ENCODE measurements at places on chromosomes 3 and 15.

DNA sequence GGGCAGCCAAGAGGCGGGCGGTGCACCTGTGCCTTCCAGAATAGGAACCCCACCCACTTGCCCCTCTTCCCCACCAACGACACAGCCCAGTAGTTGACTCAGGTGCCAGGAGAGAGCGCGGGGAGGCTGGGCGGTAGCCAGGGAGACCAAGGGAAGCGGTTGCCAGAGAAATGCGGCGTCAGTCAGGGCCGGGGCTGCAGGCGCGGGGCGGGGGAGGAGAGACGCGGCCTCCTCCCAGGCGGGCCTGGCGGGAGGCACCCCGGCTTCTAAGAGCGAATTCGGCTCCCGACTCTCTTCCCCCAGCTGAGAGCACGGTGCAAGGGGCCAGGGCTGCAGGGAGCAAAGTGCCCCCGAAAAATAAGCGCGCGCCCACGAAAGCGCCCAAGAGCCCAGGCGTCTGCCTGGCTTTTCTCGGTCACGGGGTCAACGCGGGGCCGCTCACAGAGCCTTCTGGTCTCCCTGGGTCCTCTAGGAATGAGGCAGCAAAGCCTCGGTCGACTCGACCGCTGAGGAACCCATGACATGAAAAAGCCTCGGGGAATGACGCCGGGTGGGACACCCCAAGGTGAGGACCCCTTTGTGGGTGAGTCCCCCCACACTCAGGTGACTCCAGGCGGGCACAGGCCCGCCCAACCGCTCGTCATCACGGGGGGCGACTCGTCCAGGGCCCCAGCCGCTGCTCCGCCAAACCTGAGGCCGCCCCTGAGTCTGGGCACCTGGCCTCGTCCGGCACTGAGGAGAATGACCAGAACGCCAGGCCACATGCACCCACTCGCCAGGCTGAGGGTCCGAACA is 716 bp downstream of the CPEB1 start:
- no peak for DNase-seq

DNA sequence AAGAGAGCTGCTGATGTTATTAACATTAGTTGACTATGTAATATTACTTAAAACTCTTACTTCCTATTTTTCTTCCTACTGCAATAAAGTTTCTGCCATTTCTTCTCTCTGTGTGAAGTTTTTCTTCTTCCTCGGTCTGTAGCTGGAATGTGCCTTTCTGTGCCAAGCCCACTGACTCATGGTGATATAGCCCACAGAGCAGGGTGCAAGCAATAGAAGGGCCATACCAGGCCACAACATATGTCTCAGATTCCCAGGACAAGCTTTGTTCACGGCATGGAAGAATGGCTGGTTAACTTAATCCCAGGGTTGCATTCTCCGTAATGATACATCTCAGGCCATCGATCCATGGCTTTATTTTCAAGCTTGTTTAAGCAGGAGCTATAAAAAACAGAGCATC is 815.3 kb downstream of the TUSC7 start:
- DNase-seq: no peak

DNA sequence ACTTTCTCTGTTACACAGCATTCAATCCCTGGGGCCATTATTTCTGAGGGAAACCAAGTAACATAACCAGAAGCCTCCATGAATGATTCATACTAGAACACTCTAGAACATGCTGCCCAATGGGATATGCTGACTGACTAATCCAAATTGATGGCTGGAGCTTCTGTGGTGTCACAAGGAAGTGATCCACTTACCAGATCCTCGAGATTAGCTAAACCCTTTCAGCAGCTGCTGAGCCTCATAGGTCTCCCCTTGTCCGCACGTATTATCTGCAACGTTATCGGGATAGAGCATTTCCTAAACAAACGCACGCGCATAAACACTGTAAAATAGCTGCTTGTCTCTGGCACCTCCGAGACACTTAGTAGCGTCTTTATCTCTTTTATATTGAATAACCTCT is 61.2 kb upstream of the PROK2 start:
- DNase-seq: no peak

GRCh38 chr3:183764847-183765731 is 60.3 kb downstream of the MAP6D1 start:
- DNase-seq: no peak

DNA sequence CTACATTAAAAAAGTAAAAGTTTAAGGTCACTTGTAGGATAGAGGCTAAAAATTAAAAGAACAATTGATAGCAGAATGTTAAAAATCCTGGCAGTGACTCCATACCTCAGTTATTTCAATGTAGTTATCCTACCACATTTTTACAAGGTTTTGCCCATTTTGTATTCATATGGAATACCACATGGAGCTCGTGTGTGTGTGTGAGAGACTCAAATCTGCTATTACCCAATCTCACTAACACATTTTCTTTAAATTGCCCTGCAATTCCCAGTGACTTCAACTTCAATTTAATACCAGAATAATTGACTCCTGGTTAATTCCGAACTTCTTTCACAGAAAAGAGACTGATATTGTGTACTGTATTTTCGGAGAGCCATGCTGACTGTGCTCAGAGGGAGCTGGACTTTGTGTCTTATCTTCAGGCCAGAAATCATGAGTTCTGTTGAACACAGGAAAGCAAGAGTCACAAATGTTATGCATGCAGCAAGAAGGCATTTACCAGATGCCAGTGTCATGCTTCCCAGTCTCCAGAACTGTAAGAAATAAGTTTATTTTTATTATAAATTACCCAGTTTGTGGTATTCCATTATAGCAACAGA is 529.0 kb upstream of the NECTIN3 start:
- no peak for DNase-seq

DNA sequence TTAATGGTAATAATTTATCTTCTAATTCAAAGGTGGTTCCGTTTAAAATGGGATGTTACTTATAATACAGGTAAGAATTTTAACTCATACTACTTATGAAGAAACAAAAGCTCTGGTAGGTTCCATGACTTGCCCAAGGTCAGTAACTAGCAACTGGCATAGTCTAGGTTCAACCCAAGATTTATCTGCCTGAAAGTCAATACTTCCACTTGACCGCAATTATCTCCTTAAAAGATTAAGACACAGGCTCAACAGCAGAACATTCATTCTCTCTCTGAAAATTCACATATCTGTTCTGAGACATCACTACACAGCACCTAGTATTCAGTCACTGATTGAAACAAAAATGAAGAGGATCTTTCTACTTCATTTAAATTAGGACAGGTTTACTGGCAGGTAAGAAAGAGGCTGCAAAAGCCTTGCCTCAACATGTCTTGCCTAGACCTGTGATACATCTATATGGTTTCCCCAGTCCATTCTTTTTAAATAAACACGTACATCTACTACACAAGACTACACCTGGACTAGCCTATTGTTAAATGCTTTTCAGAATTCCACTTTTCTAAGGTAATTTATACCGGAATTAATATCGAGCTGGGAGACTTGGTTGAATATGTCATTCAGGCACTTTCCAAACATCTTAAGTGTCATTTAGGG is 1.2 kb downstream of the CSNK1G1 start:
- DNase-seq: no peak

- DNase-seq: no peak
Measured at GRCh38 chr3:57787867-57788623, 31.9 kb downstream of the SLMAP start.

DNA sequence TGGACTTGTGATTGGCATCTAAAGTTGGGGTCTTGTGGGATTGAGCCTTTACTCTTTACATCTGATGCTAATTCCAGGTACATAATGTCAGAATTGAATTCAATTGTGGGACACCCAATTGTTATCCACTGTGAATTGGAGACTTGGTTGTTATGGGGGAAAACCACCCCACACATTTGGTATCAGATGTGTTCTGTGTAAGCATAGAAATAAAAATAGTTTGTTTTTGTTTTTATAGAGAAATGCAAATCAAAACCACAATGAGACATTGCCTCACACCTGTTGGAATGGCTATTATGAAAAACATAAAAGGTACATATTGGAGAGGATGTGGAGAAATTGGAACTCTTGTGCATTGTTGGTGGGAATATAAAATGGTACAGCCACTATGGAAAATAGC is 58.5 kb downstream of the CPA3 start:
- no peak for DNase-seq

DNA sequence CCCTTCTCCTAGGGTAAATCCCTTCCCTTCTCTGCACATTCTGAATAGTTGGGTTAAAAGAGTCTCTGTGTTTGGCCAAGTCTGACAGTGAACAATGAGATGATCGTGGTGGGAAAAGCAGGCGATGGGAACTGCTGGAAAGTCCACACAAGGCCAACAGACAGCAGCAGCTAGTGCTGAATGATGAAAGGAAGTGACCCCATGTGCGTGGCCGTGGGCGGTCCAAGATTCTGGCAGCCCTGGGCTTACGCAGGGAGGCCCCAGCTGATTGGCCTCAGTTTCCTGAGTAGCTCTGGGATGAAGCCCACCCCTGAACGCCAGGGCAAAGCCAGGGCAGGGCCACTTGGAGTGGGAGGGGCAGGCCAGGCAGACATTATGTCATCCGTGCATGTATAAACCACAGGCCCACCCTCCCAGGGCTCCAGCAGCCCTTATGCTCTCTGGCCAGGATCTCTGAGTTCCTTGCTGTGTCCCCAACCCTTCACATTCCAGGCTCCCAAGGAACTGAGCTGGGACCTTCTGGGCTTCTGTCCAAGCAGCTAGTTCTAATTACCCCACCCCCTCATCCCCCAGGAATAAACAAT is 57.8 kb downstream of the CDC25A start:
- no peak for DNase-seq

DNA sequence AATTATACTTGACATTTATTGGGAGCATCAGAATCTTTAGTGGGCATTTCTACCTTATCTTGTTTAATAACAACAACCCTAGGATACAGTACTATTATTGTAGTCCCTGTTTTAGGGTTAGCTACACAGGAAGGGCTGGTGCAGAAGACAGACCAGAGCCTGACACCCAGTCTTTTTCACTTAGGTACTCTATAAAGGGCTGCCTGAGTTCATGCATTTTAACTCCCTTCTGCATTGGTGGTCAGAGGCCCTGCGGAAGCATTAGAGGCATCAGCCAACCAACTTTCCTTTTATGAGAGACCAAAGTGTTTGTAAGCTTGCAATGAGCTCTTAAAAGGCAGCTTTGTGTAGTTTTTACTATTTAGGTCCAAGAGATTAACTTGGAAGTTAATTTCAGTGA is 105.4 kb downstream of the PLCL2 start:
- DNase-seq: no peak

DNA sequence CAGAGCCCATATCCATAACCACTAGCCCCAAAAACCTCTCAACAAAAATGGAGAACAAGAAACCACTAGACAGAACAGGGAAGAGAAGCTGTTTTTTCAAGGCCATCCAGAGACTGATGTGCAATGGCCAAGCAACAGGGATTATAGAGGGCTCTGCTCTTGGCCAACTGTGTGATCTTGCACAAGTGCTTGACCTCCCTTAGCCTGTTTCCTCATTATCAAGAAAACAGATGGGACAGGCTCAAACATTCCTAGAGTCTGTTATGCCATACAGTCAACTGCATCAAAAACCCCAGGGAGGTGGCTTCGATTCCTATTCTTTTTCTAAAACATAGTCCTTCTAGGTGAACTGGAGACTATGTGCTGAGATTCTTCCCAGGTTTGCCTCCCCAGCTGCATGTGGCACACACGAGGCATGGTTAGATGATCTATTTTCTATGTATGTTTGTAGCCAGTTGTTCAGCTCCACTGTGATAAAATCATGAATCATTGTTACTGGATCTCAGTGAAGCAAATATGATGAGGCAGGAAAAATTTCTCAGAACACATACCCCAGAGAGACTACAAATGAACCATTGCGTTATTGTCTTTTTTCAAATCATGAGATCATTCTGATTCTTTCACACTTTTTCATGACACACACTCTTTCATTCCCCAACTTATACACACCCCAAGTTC is 132.9 kb upstream of the TGFBR2 start:
- DNase-seq: no peak

- no peak for DNase-seq
Measured at GRCh38 chr3:77931255-77932009, 891.5 kb downstream of the ROBO2 start.

GRCh38 chr3:64063207-64063982 is 40.1 kb upstream of the PSMD6 start:
- no peak for DNase-seq

GRCh38 chr15:100030586-100031229 is 297.5 kb upstream of the LYSMD4 start:
- DNase-seq: no peak

DNA sequence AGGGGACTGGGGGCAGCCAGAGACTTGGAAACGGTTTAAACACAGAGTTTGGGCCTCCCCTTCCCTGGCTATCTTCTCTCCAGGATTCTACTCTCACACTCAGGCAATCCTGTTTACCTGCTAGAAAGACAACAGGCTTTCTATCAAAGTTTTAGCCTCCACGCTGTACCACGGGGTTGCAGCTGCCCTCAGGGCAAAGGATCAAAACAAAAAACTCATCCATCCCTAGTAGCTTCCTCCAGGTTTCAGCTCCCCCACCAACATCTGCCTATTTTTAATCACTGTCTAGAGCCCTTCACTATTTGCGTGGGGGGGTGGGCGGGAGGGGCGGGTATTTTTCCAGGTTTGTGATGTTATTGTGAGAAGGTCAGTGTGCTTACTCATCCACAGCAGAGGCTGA is 286.8 kb upstream of the TRIM42 start:
- no peak for DNase-seq

DNA sequence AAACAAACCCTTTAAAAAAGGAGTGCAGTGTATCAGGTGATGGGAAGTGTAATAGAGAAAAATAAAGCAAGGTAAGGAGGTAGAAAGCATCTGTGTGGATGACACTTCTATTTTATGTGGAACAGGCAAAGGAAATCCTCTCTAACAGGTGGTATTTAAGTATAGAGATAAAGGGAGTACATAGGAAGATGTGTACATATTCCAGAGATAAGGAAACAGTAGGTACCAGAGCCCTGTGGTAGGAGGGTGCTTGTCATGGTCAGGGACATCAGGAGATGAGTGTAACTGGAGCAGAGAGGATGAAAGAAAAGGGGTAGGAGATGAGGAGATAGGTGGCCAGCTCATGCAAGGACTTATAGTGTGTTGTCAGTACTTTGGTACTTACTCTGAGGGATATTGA is 65.8 kb downstream of the CHST2 start:
- DNase-seq: no peak

GRCh38 chr3:140911822-140912221 is 29.8 kb upstream of the SLC25A36 start:
- no peak for DNase-seq

DNA sequence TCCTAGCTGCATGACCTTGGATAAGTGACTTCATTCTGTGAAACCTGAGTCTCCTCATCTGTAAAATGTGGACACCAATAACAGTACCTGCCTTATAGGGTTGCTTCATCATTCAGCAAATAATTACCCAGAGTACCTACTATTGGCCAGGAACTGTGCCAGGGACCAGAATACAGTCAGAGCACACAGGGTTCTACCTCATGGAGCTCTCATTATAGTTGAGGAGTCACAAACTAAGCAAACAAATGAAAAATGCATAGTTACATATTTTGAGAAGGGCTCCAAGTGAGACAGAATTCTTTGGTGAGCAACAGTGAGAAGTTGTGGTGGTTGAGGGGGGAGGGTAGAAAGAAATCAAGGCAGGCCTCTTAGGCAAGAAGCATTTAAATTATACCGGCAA is 308.6 kb upstream of the WNT5A start:
- DNase-seq: no peak

All from stimulated activated CD8-positive, alpha-beta memory T cell treated with anti-CD3 and anti-CD28 coated beads, Interleukin-7, amount 100 ng/mL, for 1 hour (primary cell).